Activated CD4-positive, alpha-beta memory T cell treated with anti-CD3 and anti-CD28 coated beads, Interleukin-2, amount 10 ng/mL, durations not matched to agents 7 days and 5 days (primary cell): ENCODE measurements at places on chromosomes 12 and 14. TPM values are rescaled to one million over a fixed set of nuclear protein-coding genes. Genes with fewer than 3 reads are reported as not detected.

MARS1 gene
- total RNA-seq = 262 TPM

KRT83 gene
- total RNA-seq = not detected

DNA sequence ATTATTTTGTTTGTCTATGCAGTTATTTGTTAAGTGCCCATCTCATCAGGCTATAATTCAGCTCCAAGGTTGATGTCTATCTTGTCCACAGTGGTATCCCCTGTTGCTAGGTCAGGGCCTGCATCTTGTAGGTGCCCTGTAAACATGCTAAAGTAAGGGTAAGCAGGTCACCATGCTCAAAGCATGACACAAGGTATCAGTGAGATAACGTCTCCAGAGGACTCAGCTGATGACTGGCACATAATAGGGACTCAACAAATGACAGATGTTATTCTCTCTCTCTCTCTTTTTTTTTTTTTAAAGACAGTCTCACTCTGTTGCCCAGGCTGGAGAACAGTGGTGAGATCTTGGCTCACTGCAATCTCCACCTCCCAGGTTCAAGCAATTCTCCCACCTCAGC lies 2.3 kb downstream of the SDSL start:
- H3K36me3 ChIP-seq = no peaks in the 10 kb centered on the region
- peaks cover 10% of the 10 kb centered on the region for H3K4me1 ChIP-seq
- peaks cover 5% of the 10 kb centered on the region for H3K27me3 ChIP-seq
- H3K27ac ChIP-seq = no peak overlapping the region
- DNase-seq = no peak
- H3K4me3 ChIP-seq = no peak overlapping the region

DNA sequence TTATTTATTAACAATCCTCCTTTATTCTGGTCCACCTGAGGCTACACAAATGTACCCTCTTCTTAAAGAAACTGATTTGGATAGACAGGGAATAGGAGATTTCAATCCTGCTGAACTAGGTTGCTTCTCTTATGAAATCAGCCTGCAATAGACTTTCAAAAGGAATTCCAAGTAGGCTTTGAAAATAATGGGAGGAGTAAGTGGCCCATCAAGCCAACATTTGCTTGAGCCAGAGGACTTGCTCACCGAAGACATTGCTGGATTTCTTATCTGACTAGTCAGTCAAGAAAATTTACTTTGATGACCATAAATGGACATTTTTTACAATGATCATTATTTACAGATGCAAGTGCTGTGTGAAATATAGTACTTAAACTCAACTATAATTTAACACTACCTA lies 82.8 kb upstream of the RASSF8 start:
- no peaks in the 10 kb centered on the region for H3K27me3 ChIP-seq
- DNase-seq = no peak
- no peaks in the 10 kb centered on the region for H3K4me1 ChIP-seq
- no peak overlapping the region for H3K27ac ChIP-seq
- H3K36me3 ChIP-seq = no peaks in the 10 kb centered on the region

RTL1 gene
- total RNA-seq = not detected

- no peak overlapping the region for H3K4me3 ChIP-seq
- no peaks in the 10 kb centered on the region for H3K4me1 ChIP-seq
- no peaks in the 10 kb centered on the region for H3K36me3 ChIP-seq
- H3K27me3 ChIP-seq = no peaks in the 10 kb centered on the region
Measured at GRCh38 chr14:36955376-36955775, 217.0 kb downstream of the SLC25A21 start.
